Suppressor macrophage (primary cell): ENCODE measurements at places on chromosomes 1 and 21.
A peak's percentile ranks its signal among the peaks of the same experiment; 100 is the strongest.

DNA sequence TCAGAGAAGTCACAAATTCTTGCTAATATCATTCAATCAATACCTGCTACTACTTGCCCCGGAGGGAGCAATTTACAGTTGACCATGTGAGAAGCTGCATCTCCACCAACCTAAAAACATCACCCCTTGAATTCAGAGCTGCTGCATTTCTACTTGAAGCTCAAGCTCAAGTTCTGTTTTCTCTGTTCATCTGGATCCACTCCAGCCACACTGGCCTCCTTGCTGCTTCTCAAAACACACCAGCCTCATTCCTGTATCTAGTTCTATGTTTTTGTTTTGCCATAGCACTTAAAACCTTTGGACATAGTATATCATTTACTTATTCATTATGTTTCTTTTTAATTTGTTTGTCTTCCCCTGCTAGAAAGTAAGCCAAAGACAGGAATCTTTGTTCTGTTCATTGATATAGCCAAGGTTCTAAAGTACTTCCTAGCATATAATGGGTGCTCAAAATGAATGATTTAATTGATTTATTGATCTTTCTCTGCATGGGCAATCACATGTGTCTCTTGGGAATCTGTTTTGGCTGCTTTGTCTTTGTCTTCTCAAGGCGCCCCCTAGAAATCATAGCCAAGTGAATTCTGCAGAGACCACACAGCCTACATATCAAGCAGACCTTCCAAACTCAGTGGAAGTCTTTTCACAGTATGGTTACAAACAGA lies 23.6 kb downstream of the SYF2 start:
- DNase-seq, result no peak

DNA sequence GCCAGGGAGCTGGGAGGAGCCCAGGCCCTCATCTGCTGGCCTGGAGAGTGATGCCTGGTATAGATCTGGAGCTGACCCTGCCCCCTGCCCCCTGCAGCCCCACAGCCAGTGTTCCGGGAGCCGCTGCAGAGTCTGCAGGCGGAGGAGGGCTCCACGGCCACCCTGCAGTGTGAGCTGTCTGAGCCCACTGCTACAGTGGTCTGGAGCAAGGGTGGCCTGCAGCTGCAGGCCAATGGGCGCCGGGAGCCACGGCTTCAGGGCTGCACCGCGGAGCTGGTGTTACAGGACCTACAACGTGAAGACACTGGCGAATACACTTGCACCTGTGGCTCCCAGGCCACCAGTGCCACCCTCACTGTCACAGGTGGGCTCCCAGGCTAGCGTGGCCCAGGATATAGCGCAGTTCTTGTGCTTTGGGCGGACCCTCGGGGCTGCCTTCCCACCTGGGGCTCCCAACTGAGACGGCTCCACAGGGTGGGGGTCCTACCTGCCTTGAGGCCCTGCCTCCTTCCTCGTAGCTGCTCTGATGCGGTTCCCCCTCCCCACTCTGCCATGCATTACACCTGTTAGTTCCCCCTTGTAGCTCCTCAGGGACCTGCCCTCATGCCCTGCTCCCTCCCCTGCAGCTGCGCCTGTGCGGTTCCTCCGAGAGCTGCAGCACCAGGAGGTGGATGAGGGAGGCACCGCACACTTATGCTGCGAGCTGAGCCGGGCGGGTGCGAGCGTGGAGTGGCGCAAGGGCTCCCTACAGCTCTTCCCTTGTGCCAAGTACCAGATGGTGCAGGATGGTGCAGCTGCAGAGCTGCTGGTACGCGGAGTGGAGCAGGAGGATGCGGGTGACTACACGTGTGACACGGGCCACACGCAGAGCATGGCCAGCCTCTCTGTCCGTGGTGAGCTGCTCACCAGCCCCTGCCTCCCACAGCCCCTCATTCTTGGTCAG lies 98.7 kb downstream of the OBSCN start:
- DNase-seq, result no peak

DNA sequence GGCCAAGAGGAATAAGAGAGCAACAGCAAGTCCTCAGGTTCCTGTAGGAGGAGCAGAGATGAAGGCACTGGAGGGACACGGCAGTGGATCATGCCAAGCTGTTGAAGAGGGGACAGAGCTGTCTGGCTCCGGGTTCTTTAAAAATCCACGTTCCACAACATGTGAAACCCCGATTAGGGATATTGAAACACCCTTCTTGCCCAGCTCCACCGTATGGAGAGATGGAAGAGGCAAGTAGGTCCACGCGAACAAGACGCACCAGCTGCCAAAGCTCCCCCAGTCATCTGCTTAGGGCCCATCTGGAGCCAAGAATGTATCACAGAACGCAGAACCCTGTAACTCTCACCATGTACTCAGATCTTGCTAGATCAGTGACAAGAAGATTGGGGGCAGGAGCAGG lies 3.9 kb downstream of the C1orf198 start:
- no peak for DNase-seq

DNA sequence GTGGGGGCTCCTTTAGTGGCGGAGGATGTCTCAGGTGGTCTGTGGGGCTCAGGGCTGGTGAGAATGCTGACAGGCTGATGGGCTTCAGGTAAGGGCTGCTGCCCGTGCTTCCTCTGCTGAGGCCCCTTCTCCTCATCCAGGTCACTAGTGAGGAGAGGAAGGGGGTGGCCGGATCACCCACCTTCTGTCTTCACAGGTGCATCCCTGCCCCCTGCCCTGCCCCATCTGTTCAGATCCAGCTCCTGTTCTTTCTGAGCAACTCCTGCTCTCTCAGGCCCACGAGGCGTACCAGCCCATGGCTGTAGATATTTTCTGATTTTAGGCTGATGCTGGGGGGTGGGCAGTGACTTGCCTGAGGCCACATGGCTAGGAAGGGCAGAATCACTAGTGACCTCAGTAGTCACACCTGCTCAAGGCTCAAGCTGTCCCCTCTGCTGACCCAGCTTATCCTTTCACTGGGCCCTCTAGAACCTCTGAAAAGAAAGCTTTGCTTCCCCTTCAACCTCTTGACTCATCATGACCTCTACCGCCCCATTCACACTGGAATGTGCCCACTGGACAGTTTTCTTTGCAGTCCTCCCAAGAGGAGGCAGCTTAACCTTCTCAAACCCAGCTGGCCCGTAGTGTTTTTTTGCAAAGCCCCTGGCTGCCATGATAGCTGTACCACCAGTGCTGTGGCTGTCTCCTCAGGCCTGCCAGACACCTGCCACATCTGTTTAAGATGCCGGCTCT lies 14.8 kb downstream of the DCST2 start:
- DNase-seq, result peak; percentile 52

DNA sequence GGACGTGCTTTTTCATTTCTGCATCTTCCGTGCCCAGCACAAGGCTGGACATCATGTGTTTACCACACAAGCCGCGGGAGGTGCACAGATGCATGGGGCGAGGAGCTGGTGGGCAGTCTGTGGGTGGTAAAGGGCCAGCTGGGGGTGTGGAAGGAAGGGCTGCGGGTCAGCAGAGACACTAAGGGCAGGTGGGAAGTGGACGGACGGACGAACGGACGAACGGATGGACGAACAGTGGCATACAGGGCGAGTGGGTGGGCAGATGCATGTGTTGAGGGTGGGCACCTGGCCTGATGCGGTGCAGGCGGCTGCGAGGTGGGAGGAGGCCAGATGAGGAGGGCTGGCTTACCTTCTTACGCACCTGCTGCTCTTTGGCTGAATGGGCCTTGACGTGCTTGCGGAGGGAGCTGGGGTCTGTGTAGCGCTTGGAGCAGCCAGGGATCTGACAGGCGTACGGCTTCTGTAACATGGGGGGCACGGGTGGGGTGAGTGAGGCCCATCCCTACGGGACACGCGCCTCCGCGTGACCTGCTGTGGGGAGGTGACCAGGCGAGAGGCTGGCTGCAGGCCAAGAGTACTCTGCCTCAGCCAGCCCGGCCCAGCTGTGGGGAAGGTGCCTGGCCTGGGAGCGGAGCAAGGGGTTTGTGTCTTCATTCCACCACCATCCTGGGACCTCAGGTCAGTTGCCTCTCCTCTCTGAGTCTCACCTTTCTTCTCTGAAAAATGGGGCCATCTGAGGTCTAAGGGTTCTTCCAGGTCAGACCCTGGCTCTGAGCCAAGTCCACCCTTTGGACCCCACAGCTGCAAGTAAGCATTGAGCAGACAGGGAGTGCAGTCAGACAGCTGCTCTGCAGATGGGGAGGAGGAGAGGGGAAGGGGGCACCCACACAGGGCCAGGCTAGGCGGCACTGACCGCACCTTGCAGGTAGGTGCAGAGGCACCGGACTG lies 65.5 kb downstream of the DMRTB1 start:
- no peak for DNase-seq

GRCh38 chr21:38821959-38822682 lies 16.4 kb downstream of the ETS2 start:
- DNase-seq, result no peak

DNA sequence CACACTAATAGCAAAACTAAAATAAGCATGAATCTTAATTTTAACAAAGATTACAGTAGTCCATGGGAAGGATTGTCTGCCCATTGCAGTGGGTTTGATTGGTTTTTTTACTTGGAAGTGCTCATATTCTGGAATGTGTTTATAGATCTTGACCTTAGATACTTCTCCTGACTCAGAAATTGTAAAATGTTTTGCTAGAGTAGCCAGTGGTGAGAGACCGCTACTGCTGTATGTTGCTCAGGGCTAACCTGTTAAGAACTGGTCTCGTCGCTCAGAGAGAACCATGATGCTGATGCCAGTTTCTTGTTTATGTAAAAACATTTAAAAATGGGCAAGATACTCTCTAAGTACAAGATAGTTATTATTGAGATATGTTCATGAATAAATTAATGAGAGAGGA lies 99.9 kb downstream of the ROR1 start:
- no peak for DNase-seq

DNA sequence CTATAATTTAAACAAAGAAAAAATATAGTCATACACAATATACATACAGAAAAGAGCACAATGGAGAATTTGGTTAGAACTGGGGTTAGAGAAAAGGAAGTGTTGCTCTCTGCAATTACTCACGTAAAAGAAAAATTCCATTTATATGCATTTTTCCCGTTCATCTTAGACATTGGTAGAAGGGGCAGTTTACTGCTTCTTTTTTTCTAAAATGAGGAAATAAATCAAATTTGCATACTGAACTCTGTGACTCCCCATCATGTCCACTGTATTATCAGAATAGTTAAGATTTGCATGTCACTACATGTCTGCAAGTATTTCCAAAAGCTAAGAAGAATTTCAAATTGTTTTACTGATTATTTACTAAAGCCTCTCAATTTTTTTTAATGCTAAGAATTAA lies 44.1 kb upstream of the C1orf105 start:
- no peak for DNase-seq

DNA sequence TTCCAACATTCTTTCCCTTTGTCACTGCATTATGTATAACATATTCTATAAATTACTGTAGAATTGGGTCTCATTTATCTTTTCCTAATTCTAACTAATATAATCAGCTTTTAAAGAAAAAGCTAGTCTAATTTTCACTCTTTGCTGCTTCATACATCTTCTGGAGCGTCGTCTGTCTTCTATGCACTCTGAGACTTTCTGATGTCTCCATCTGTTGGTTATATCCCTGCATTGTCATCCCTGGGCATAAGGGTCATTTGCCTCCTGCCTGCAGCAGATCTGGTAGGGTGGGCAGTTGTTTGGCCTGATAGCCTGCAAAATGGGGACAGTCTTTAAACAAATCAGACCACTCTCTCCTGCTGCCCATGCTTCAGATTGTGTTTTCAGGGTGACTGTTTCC lies 40.8 kb upstream of the DYNLT5 start:
- DNase-seq, result no peak

DNA sequence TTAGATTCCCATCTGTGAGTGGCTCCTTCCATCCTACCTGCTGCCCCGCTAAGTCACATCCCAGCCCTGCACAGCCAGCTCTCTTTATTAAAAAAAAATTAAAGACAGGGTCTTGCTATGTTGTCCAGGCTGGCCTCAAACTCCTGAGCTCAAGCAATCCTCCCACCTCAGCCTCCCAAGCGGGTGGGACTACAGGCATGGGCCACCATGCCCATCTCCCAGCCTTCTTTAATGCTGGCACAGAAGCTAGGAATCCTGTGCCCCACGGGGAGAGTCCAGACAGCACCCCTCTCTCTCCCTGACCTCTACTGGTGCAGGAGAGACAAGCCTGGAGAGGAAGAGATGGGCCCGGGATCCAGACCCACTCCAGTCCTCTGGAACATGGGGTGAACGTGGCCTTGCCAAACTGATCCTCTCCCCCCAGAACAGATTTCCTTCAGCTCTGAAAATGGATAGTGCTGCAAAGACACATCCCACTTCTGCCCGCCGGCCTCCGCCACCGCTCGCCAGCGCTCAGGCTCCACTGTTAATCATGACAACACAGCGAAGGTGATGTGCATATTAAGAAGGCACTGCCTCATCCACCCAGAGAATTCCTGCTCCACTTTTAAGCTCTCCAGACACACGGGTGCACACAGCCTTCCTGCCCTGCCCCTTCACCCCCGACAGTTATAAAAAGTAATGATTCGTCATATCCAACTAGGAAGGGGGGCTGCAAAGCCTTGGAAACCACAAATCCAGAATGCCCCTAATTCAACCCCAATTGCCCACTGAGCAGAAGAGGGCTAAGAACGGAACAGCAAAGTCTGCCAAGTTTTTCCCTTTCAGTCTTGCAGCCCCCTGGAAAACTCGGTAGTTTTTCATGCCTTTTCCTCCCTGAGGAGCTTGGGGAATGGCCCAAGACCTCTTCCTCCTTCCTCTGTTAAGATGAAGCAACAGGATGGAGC lies 68.1 kb downstream of the MRPL37 start:
- no peak for DNase-seq
